ENCODE measurements at places on chromosomes 12 and 14. TPM values are rescaled to one million over a fixed set of nuclear protein-coding genes. Genes with fewer than 3 reads are reported as not detected.

PSMC1 gene
- 215 TPM for total RNA-seq

- peak; percentile 62 for DNase-seq
These were observed 925.4 kb downstream of the GALC start for GRCh38 chr14:87067591-87067990.

DNA sequence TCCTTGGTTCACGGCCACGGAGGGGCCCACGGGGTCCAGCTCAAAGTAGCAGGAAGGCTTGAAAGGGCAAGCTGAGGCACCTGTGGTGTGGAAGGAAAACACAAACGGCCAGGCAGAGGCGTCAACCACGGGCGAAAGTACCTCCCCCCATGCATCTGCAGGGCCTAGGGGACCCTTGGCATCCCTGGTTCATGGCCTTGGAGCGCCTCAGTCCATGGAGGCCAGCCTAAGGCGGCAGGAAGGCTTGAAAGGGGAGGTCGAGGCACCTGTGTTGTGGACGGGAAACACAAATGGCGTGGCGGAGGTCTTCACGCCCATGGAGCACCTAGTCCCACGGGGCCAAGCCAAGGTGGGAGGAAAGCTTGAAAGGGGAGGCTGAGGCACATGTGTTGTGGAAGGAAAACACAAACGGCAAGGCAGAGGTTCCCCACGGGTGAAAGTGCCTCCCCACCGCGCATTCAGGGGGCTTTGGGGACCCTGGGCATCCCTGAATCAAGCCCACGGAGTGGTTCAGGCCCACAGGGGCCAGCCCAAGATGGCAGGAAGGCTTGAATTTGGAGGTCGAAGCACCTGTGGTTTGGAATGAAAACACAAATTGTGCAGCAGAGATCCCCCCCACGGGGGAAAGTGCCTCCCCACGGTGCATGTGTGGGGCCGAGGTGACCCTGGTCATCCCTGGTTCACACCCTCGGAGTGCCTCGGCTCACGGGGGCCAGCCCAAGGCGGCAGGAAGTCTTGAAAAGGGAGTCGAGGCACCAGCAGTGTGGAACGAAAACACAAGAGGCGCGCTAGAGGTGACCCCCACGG lies 380.8 kb downstream of the ALG10 start:
- DNase-seq = no peak

GRCh38 chr12:119378903-119379302 lies 44.4 kb downstream of the CCDC60 start:
- DNase-seq = no peak

- DNase-seq = no peak
These were observed 14.5 kb upstream of the NAV3 start for GRCh38 chr12:77816196-77816595.

GRCh38 chr14:20969336-20969735 lies 14.0 kb downstream of the RNASE2 start:
- no peak for DNase-seq

DNA sequence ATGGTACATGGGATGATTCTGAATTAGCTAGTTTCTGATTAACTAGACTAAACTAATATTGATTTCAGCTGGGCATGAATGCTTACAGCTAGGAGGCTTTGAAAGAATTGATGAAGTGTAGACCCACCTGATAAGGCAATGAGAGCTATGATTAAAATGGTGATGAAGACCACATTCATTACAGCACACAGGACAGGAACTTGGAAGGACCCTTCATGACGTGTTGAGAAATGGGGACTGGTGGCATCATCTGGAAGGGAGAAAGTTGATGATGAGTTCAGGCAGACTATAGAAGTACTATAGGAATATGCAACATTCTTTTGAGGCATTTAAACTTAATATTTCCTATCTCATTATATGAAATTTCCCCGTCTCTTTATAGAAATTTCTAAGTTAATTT lies 4.5 kb downstream of the CD69 start:
- DNase-seq = no peak

APOF gene
- not detected for total RNA-seq

NEUROD4 gene
- total RNA-seq = not detected

GSC gene
- total RNA-seq = not detected

SLC22A17 gene
- total RNA-seq = 6.1 TPM

GRCh38 chr12:69428351-69429073 lies 41.7 kb upstream of the FRS2 start:
- DNase-seq = no peak

GRCh38 chr12:124658806-124659402 lies 91.5 kb upstream of the NCOR2 start:
- DNase-seq = no peak

DNA sequence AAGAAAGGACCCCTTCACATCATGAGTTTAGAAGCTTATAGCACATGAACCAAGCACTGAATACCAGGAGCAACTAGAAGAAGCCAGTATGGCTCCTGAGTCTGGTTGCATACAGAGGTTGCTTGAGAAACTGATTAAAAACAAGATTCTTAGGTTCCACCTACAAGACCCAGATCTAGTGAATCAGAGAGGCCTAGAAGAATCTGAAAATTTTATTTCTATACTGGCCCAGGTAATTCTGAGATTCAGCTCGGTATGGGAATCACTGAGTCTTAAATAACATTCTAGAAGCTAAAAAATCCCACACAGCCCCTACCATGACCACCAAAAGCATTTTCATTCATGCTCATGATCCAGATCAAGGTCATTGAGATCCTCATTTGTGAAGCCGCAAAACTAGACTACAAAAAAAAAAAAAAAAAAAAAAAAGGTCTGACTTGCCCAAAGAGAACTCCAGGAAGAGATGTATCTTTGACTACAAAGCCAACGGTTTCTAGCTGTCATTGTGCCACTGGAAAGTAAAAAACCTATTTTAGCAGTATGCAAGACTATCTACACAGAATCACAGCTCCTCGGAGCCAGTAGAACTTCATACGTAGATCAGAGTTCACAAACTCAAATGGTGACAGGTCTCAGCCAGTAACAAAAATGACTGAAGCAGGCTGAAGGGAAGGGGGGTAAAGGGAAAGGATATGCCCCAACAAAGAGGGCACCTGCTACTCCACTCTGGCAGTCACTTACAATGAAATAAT lies 168.4 kb upstream of the EGLN3 start:
- DNase-seq = no peak

PPP1R1A gene
- not detected for total RNA-seq

ARMH4 gene
- total RNA-seq = 1.9 TPM

- no peak for DNase-seq
These were observed 419.9 kb upstream of the ATP2B1 start for GRCh38 chr12:90128526-90128925.

GRCh38 chr12:3086729-3087323 lies 9.6 kb downstream of the TSPAN9 start:
- no peak for DNase-seq

HOXC9 gene
- total RNA-seq = 1.9 TPM

- no peak for DNase-seq
These were observed 57.8 kb upstream of the PSMC1 start for GRCh38 chr14:90198541-90199060.

CELA1 gene
- not detected for total RNA-seq

- peak; percentile 3 for DNase-seq
These were observed 136.2 kb downstream of the SLCO1B3 start for GRCh38 chr12:20946732-20947131.

DNA sequence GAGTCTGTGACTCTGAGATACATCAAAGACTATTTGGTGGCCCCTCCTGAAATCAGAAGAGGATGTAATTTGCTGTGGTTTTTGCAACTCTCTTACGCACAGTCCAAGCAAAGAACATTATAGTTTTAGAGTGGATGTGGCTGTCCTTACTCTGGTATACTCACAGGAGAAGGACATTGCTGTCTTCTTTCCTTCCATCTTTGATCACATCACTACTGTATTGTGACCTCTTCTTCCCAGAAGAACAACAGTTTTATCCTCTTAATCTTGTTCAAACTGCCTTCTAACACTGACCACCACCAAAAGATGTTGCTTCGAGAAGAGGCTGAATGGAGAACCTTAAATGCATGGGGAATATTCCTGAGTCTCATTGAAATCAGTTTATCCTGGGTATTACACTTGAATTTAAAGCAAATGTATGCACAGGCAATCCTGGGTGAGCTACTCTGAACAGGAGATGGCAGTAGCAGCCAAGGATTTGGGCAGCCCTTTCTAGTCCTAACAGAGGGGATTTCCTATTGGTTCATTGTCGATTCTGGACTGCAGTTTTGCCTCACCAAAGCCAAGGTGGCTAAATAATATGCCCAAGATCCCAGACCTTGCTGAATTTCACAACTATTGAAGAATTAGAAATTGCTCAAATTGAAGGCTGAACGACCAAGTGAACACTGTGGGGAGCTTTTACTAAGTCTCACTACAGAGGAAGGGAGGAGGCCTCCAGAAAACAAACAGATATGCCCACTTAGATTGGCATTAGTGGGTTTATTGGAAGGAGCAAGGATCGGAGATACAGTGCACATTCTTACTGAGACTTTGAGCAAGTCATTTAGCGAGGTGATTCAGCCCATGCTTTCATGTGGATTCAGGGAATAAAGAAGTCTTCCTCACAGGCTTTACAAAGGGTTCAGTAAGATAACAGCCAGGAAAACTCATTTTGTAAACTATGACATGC lies 282.8 kb downstream of the PAWR start:
- peak; percentile 82 for DNase-seq

TMEM132C gene
- not detected for total RNA-seq

DNA sequence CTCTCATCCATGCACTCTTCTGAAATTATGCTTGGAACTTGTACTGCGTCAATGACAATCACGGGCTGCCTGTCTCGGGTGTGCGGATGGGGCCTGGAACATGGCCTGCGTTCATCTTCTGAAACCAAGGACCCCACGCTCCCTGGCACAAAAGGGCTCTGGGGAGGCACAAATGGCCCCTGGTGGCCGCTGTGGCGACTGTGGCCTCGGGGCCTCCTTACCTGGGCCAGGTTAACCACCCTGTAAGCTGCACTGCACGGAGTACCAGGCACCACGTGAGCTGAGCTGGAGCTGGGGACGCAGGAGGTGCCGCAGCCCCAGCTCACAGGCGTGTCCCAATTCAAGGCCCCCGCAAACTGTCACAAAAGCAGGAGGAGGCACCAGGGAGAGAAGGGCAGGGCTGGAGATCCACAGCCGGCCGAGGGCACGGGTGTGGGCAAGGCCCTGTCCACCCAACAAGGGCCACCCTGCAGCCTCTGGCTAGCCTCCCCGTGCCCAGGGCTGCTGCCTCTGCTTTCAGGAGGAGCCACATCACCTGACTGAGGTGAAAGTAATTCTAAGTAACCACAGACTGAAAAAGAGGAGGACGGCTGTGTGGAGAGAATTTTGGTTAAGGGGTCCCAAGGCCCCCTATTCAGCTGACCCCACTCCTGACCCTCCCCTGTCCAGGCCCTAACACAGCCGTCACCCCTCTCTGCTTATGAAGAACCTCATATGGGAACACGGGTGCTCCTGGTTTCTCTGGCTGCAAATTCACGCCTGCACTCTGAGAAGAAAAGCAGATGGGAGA lies 61.1 kb upstream of the GALNT9 start:
- DNase-seq = no peak

DNA sequence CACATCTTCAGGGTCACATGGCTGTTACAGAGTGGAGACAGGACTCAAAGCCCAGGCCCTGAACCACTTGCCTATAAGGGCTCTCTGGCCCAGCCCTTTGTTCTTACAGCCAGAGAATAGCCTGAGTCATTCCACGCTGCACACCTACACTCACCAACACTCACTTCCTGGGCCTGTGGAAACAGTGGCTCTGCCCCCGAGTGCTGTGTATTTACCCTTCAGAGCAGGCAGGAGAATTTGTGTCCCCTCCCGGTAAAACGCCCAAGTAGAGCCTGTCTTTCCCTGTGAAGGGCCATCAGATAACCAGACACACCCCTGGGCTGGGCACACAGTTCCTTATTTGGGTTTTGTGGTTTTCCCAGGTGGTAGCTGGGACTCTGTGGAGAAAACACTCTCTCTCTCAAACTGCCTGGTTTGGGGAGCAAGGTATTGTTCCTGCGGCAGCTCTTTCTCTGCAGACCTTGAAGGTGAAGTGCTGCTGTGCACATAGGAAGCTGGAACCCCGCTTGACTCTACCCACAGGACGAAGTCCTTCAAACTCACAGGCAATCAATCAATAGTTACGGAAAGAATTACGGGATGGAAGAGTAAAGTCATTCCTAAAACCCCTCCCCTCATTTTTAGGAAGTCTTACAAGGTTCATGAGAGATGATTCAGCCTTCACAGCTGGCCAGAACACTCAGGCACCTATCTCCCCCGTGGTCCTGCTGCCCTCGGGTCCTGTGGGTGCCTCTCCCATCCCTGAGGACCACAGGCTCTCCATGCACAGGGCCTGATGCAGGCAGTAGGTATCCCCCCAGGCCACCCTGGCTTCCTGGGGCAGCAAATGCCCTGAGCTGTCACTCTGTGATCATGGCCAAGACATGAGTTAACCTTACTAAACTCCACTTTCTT lies 20.3 kb downstream of the FIGNL2 start:
- no peak for DNase-seq

GPR135 gene
- total RNA-seq = 0.66 TPM

- no peak for DNase-seq
These were observed 203.1 kb downstream of the KIF21A start for GRCh38 chr12:39239490-39240486.

ERBB3 gene
- total RNA-seq = not detected

- no peak for DNase-seq
These were observed 11.5 kb upstream of the CCDC91 start for GRCh38 chr12:28178775-28179174.

- no peak for DNase-seq
These were observed 71.7 kb downstream of the FAR2 start for GRCh38 chr12:29220632-29221336.

- DNase-seq = no peak
These were observed 73.9 kb upstream of the BBS10 start for GRCh38 chr12:76422154-76422542.

RDH16 gene
- not detected for total RNA-seq

DNA sequence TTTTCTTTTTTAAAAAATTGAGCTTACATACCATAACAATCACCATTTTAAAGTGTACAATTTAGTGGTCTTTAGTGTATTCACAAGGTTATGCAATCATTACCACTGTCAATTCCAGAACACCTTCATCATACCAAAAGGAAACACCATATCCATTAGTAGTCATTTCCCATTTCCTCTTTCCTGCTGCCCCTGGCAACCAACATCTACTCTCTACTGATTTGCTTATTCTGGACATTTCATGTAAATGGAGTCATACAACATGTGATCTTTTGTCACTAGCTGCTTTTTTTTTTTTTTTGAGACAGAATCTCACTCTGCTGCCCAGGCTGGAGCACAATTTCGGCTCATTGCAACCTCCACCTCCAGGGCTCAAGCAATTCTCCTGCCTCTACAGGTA lies 66.8 kb upstream of the CFL2 start:
- DNase-seq = peak; percentile 41

GRCh38 chr14:37131205-37131604 lies 41.2 kb downstream of the SLC25A21 start:
- no peak for DNase-seq

DNA sequence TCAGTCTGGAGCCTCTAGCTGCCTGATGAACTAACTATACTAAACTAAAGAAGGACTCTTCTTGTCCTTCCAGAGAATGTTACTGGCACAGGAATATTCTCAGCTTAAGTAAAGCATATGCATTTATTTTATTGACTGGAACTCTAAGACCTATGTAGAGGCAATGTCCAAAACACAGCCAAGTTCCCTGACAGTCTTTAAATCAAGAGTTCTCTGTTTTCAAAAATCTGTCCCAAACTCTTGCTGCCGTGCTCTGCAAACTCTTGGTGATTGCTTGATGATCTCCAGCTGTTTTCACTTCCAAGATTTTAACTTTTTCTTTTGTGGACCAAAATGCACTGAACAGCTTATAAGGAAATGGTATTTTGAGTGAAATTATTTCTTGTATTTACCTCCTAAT lies 67.5 kb upstream of the DAAM1 start:
- no peak for DNase-seq

- no peak for DNase-seq
These were observed 2.1 kb downstream of the GPX2 start for GRCh38 chr14:64940336-64940910.

ZNF84 gene
- total RNA-seq = 4.8 TPM

PTGER2 gene
- total RNA-seq = 0.39 TPM

OR4Q2 gene
- not detected for total RNA-seq

HOXC5 gene
- not detected for total RNA-seq

All from MG63 (cell line).